ENCODE measurements at places on chromosomes 1 and 21. TPM values are rescaled to one million over a fixed set of nuclear protein-coding genes. Genes with fewer than 3 reads are reported as not detected.

DUSP10 gene
- 3.0 TPM for total RNA-seq

ARHGEF19 gene
- total RNA-seq: 9.5 TPM

GRCh38 chr1:30888391-30888790 is 20.2 kb downstream of the SDC3 start:
- peak overlapping the region; percentile 75 for H3K27ac ChIP-seq
- no peak for DNase-seq
- no peaks in the 10 kb centered on the region for H3K27me3 ChIP-seq
- no peak overlapping the region for H3K4me3 ChIP-seq
- peaks cover 23% of the 10 kb centered on the region for H3K4me1 ChIP-seq
- H3K36me3 ChIP-seq: no peaks in the 10 kb centered on the region

DNA sequence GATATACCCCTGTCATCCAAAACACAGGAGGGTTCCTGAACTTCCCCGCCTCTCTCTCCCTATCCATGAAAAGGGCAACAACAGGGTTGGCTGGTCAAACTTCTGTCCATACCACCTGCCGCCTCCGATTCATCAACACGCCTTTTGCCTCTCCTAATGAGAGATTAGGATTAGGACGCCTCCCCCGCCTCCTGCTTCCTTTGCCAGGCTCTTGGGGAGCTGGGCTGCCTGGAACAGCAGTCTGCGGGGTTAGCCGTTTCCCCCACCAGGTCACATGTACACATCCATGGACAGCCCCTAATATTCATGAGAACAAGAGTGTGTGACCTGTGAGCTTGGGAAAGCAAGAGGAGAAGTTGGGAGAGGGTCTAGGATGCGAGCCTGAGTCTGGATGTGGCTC is 2.3 kb upstream of the OPTC start:
- H3K27ac ChIP-seq: no peak overlapping the region

DNA sequence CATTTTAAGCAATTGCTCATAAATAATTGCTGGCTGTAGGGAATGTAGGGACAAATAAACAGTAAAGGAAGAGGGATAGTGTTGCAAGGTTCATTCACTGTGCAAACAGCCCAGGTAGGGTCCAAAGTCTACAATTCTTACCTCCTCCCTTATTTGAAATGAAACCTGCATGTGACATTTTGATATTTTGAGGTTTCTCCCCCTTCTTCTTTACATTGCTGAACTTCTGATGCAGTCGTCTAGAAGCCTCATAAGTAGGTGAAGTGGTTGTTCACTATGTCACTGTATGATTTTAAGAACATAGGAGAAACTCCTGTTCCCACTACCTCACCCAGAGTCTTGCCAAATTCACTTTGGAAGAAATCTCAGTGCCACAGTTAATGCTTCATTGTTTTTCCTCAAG is 16.1 kb downstream of the F5 start:
- H3K27ac ChIP-seq: no peak overlapping the region
- H3K4me1 ChIP-seq: no peaks in the 10 kb centered on the region
- no peak overlapping the region for H3K4me3 ChIP-seq
- H3K27me3 ChIP-seq: peaks cover 16% of the 10 kb centered on the region

GRCh38 chr1:20215716-20216115 is 29.4 kb upstream of the PLA2G2C start:
- H3K36me3 ChIP-seq: no peaks in the 10 kb centered on the region
- H3K4me1 ChIP-seq: peaks cover 2% of the 10 kb centered on the region
- DNase-seq: no peak
- H3K4me3 ChIP-seq: no peak overlapping the region
- peaks cover 41% of the 10 kb centered on the region for H3K27me3 ChIP-seq
